ENCODE measurements at places on chromosomes 1 and 21.

- DNase-seq = no peak
Observed at GRCh38 chr1:22915231-22915630, 57.4 kb downstream of the LACTBL1 start.

DNA sequence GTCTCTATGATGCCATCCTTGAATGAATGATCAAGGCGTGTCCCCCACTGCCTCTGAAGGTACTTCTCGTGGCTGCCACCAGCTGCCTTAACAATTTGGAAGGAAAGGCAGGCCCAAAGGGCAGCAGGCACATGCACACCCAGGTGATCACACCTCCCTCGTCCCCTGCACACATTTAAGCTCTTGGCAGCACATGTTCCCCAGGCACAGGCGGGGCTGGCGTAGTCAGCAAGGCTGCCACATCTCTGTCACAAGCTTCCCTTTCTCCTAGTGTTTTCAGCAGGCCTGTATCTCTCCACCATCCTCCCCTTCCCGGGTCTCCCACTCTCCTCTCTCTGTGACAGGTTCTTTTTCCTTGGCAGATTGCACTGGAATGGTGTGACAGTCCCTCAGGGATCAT lies 111.9 kb downstream of the CACNA1E start:
- no peak for DNase-seq

- no peak for DNase-seq
Observed at GRCh38 chr1:68280286-68280685, 48.0 kb upstream of the WLS start.

GRCh38 chr1:108750476-108751181 lies 4.2 kb downstream of the STXBP3 start:
- DNase-seq = no peak

GRCh38 chr1:24866211-24867083 lies 63.6 kb downstream of the RUNX3 start:
- no peak for DNase-seq

GRCh38 chr1:100959502-100960060 lies 63.7 kb downstream of the SLC30A7 start:
- DNase-seq = peak; percentile 14

DNA sequence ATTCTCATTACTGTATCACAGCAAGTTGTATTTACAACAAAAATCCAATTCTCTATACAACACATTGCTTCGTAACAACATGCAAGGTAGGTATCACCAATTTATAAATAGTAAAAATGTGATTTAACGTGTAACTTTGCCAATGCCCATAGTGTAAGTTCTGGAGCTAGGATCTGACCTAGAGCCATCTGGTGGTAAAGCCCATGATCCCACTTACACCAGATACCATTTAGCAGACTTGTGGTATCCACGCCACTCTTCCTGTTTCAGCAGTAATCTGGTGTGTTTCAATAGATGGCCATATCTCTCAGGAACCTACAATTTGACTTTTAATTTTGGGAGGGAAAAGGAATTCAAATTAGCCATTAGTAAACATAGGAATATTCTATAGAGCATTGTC lies 10.2 kb downstream of the SETSIP start:
- DNase-seq = no peak

DNA sequence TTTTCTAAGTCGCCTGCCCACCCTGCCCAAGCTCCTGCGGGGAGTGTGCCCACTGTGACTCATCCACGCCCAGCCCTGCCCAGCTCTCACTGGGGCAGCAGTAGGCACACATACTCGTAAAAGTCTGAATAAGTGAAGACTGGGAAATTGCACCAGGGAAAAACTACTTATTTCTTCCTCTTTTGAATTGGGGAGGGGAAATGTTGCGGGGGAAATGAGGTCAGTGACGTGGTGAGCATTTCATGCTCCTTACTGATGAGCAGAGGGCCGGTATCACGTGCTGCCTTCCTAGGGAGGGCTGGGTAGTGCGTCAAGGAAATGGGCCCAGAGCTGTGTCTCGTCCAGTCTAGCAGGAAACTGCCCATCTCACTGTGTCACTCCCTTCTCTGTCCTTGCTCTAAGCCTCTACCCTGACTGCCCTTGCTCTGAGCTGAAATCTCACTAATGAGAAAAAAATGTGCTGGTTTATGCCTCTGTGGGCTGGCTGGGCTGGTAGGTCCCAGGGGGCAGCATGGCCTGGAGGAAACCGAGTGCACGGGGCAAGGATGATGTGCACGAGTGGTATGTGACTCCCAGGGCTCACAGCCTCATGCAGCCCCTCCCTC lies 13.5 kb upstream of the TNFRSF1B start:
- DNase-seq = peak; percentile 68

- no peak for DNase-seq
Observed at GRCh38 chr1:33563699-33564098, 91.3 kb downstream of the ZSCAN20 start.

DNA sequence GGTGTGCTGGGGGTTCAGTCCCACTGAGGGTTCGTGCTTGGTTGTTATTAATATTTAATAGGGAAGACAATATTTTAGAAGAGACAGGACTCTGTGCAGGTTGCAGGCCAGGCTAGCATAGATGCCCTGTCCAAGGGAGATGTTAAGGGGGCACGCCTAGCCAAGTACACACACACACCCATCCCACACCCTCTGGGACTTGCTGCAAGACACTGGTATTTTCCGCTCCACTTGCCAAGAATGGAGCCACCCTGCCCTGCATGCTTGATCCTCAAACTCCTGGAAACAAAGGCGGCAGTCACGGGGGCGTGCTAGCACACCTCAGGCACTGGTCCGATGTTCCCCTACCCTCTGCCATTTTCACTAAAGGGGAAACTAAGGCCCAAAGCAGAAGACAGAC lies 99.1 kb downstream of the MRPL37 start:
- DNase-seq = no peak

GRCh38 chr1:27416387-27417111 lies 24.1 kb downstream of the GPR3 start:
- peak; percentile 84 for DNase-seq

GRCh38 chr1:43423672-43424550 lies 29.8 kb downstream of the HYI start:
- DNase-seq = no peak

GRCh38 chr1:208230668-208231529 lies 13.3 kb downstream of the PLXNA2 start:
- DNase-seq = no peak

DNA sequence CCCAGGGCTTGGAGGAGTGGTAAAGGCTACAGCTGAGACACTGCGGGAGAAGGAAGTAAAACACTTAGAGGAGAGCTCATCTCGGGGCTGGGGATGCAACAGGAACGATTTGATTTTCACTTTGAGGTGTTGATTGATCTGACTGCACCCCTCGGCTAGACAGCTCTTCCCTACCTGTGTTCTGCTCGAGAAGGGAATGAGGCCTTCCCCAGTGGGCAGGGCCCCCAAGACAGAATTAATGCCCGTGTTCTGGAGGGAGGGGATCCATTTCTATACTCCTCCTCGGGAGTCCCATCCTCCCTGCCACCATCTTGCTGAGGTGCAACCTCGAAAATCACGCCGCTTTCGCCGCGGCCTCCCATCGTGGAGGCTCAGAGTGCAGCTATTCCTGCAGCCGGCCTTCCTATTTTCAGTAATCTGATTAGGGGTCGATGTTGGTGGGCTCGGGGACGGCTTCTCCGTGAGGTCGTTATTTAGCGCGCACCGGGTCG lies 2.4 kb downstream of the ATP2B4 start:
- no peak for DNase-seq

DNA sequence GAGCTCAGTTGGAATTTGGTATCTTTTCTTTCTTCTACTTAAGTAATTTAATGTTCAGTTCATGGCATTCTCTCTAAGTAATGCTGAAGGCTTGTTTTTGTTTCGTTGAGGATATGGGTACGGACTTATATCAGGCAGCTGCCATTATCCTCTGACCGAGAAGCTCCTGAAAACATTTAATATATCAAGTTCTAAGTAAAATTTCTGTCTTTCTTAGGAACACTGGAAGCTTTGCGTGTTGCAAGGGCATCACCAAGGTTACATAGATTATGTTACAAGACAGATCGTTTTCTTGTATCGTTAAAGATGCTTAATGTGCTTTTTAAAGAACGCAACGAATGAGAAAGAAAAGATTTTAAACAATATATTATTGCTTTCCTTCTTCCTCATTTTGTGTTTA lies 1.0 kb upstream of the GALNT2 start:
- no peak for DNase-seq

DNA sequence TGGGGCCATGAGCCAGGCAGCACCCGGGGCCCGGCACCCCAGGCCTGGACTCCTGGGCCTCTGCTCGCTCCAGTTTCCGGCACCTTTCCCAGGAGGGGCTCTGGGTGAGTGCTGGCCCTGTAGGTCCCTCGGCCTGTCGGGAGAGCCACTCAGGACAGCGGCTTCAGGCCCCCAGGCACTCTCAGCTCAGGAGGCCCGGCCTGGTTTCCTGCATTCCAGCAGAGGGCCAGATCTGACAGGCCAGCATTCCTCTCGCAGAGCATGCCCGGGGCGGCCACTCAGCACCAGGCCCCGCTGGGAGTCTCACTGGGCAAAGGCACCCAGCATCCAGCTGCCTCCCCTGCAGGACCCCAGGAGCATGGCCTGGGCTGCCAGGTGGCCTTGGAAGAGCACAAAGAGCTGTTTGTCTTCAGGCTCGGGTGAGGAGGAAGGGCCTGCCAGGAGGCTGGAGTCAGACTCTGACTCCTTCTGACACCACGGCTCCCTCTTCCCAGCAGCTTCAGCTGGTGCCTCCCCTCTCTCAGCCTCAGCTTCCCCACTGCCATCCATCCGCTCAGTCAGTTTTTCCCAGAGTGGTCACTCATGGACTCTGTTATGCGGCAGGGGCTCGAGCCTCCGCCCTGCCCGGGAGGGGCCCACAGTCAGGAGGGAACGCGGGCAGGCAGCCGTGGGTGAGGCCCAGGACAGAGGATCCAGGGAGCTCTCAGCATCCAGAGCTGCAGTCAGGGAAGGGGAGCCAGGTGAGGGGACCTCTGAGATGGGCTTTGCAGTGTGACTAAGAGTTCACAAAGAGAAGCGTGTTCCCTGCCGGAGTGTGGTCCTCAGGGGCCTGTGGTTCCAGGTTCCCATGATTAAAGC lies 51.7 kb downstream of the WNT9A start:
- no peak for DNase-seq

DNA sequence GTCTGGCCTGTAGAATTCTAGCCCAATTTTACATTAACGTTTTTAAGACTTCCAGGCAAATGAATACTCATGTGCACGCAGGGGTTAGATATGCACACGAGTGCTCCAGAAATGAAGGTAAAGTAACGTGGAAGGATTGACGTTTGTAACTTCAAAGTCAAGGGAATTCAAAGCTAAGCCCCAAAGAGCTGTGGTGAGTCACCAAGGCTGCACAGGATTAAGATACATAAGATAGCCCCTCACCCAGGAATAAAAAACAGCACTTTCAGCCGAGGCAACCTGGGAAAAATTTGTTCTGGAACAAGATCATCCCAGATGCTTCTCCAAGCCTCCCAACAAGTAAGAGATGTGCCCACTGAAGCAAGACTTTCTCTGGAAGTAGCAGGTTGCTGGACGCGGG lies 259.6 kb upstream of the PLXNA2 start:
- DNase-seq = no peak

DNA sequence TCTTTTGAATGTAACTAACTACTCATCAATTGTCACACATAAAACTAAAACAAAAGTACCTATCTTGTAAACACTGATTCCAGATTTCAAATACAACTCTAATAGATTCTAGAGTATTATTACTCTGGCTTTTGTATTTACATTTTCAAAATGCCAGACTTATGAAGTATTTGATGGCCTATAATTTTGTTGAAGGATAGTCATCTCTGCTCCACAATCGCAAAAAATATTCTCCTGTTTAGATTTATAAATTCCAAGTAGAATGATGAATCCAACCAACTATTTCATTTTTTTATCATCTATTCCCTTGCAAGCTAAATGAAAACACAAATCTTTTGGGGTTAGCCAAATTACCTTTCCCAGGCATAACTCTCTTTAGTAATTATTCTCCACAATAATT lies 75.0 kb upstream of the GUCA2A start:
- DNase-seq = no peak

DNA sequence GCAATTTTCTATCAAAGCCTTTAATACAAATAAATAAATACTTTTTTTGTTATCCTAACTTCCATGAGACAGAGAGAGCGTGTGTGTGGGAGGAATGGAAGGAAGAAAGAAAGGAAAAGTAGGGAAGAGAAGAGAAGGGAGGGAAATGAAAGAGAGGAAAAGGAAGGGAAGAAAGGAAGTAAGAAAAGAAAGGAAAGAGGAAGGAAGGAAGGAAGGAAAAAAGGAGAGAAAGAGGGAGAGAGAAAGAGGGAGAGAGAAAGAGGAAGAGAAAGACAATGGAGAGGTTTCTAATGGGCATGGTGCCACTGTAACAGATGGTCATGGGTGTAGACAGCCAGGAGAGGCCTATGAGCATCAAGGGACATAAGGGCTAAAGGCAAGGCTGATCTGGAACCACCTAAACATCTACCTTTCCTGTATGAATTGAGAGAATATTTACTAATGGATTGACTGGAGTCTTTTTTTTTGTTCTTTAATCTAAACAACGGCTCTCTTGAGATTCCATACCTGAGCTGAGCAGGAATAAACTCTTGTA lies 234.9 kb downstream of the PTPRC start:
- DNase-seq = no peak

DNA sequence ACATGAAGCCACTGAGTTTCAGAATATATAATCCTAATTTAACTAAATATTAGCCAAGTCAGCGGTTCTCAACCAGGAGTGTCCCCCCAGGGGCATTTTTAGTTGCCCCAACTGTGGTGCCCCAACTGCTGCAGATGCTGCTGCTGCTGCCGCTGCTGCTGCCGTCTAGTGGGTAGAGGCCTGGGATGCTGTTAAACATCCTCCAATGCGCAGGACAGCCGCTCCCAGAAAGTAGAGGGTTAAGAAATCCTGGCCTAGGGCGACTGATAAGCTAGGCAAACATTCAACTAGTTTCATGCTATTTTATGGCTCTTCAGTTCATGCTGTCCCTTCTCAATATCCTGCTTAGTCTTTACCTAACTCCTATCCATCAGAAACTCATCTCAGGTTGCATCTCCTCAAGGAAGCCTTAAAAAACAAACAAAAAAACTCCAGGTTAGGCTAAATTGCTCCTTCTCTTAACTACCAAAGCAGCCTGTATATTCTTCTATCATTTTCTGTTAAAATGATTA lies 9.9 kb upstream of the DCAF6 start:
- DNase-seq = no peak

DNA sequence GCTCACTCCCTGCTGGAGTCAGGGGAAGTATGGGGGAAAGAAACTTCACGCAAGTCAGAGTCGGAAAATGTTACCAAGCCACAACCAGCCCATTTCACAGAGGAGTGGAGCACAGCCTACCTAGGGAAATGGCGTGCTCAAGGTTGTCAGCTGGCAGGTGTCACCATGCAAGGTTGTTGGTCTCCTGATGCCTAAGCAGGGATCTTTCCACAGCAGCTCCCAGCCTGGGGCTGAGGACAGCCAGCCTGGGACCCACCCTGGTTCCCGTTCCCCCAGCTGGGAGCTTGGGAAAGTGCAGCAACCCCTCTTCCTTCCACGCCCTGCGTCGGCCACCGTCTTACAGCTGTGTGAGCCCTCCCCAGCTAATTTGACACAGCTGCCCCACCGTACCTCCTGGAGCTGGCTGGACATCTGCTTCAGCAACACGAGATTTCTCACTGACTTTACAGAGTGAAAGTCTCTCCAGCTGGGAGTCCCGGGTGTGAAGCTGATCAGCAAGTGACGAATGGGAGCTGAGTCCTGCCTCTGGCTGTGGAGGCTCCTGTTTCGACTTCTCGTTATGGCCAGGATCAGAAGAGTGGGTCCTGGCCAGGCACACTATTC lies 224.6 kb upstream of the RAB4A start:
- DNase-seq = no peak
